ENCODE measurements at places on chromosomes 7 and 10. TPM values are rescaled to one million over a fixed set of nuclear protein-coding genes. Genes with fewer than 3 reads are reported as not detected.

- no peaks in the 10 kb centered on the region for H3K27me3 ChIP-seq
- H3K4me3 ChIP-seq, result no peak overlapping the region
- DNase-seq, result no peak
- no peaks in the 10 kb centered on the region for H3K4me1 ChIP-seq
These were observed 18.0 kb downstream of the ADAP1 start for GRCh38 chr7:936386-937054.

DNA sequence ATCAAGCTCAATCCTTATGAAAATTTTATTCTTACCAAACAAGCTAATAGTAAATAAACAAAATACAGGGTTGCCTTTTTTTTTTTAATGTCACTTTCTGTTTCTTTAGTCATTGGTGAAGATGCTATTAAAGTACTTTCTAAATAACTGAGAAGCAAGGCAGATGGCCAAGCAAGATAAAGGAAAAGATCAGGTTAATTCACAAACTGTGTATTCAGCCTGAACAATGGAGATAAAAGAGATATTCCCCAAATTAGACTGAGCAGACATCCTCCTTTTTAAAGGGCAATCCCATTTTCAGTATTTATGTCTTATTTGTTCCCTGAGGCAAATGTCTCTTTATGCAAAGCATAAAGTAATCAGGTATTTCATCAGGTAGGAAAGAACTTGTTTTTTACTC is 23.1 kb upstream of the XRCC2 start:
- no peaks in the 10 kb centered on the region for H3K36me3 ChIP-seq
- H3K4me3 ChIP-seq, result no peak overlapping the region
- H3K27ac ChIP-seq, result no peak overlapping the region
- peaks cover 1% of the 10 kb centered on the region for H3K27me3 ChIP-seq
- no peaks in the 10 kb centered on the region for H3K4me1 ChIP-seq

- H3K4me3 ChIP-seq, result no peak overlapping the region
- peaks cover 7% of the 10 kb centered on the region for H3K4me1 ChIP-seq
- no peaks in the 10 kb centered on the region for H3K36me3 ChIP-seq
- no peaks in the 10 kb centered on the region for H3K27me3 ChIP-seq
- H3K27ac ChIP-seq, result no peak overlapping the region
These were observed 114.2 kb upstream of the FAM180A start for GRCh38 chr7:135862586-135863340.

GRCh38 chr10:106401161-106401560 is 763.3 kb downstream of the SORCS1 start:
- H3K27me3 ChIP-seq, result no peaks in the 10 kb centered on the region
- H3K36me3 ChIP-seq, result no peaks in the 10 kb centered on the region
- no peak for DNase-seq
- no peak overlapping the region for H3K27ac ChIP-seq

DNA sequence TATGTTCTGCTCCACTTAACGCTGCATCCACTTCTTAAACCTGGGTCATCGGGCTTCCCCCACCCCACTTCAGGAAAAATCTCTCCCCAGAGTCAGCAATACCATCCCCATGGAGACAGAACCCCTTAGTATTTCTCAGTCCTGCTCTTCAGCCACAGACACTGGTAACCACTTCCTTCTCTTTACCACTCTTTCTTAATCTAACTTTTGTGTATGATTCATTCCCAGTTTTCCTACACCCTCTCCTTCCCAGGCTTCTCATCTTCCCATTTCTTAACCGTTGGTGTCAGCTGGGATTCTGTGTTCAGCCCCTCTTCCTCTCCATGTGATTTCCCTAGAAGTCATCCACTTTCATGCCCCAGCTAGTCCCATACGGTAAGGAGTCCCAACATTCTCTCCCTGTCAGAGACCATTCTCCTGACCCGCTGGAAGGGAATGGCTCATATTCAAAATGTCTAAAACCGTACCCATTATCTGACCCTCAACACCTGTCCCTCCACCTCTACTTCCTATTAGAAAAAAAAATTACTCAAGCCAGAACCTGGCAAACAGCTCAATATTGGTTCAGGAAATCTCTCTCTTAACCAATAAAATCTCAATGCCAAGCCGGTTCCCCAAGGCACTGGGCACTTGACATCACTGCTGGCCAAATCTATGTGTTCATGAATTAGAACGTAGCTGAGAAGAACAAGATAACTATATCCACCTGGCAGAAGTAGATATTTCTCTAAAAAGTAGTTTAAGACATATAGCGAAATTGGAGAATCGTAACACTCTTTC is 89.4 kb downstream of the DGKI start:
- H3K27ac ChIP-seq, result no peak overlapping the region
- H3K4me3 ChIP-seq, result no peak overlapping the region
- peaks cover 3% of the 10 kb centered on the region for H3K4me1 ChIP-seq

FEZF1 gene
- total RNA-seq, result 0.28 TPM

TBC1D12 gene
- 9.3 TPM for total RNA-seq

Data from endothelial cell (in vitro differentiated cells).